HFFc6 (cell line): ENCODE measurements at places on chromosomes 5 and 9. TPM values are rescaled to one million over a fixed set of nuclear protein-coding genes. Genes with fewer than 3 reads are reported as not detected.

DNA sequence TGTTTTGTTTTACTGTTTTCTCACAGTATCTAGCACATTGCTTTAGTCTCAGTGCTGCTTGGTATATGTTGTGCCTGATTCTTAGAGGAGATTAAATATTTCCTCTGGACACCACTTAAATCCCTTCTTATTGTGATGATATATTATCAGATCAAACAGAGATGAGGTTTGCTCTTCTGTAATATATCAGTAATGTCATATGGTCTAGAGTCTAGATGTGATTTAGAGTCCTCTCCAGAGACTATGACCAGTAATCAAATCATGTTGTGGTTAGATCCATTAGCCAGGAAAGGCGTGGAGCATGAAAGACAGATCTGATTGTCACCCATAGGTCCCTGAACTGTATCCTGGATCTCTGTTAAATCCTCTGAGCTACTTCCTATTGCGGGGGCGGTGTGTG, 24.4 kb downstream of the CAMK4 start:
- H3K36me3 ChIP-seq: no peaks in the 10 kb centered on the region
- no peaks in the 10 kb centered on the region for H3K4me1 ChIP-seq
- no peak overlapping the region for H3K27ac ChIP-seq
- no peak for DNase-seq

Gene MSMP
- total RNA-seq: 0.36 TPM in 1 of 3 replicates, not detected in the others

Gene ITK
- total RNA-seq: not detected in 2 replicates

GRCh38 chr9:91208419-91208745, 153.3 kb downstream of the AUH start:
- H3K4me3 ChIP-seq: no peak overlapping the region
- peaks cover 9% of the 10 kb centered on the region for H3K36me3 ChIP-seq
- H3K4me1 ChIP-seq: peaks cover 18% of the 10 kb centered on the region
- no peak for DNase-seq
- H3K27me3 ChIP-seq: no peaks in the 10 kb centered on the region
- H3K27ac ChIP-seq: no peak overlapping the region

Gene PCDHB16
- total RNA-seq: 1.6 to 4.0 TPM (median 2.0 TPM) in 3 replicates

GRCh38 chr9:31912636-31913035, 471.8 kb upstream of the ACO1 start:
- H3K4me1 ChIP-seq: no peaks in the 10 kb centered on the region
- H3K4me3 ChIP-seq: no peak overlapping the region
- no peak overlapping the region for H3K27ac ChIP-seq
- H3K27me3 ChIP-seq: no peaks in the 10 kb centered on the region
- H3K36me3 ChIP-seq: no peaks in the 10 kb centered on the region; the same call in 1 of the 2 replicates

DNA sequence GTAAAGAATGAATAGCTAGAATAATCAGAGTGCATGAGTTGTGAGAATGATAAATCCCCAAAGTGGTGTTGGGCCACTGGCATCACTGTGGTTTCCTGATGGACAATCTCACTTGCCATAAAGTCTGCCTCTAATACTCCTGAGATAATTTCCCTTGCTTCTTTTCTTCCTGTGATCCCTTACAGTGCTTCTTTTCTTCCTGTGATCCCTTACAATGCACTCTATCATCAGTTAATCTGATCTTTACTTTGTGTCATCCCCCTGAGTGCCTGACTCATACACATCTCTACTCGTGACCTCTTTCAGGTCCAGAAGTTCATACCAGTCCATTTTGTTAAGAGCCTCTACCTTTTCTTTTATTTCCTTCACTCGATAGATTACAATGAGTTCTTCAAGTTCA, 418.3 kb downstream of the HCN1 start:
- no peaks in the 10 kb centered on the region for H3K4me1 ChIP-seq
- no peak overlapping the region for H3K4me3 ChIP-seq
- H3K36me3 ChIP-seq: no peaks in the 10 kb centered on the region
- no peak for DNase-seq
- no peaks in the 10 kb centered on the region for H3K27me3 ChIP-seq

- no peaks in the 10 kb centered on the region for H3K4me1 ChIP-seq
- peaks cover 1% of the 10 kb centered on the region for H3K27me3 ChIP-seq
Observed at GRCh38 chr9:14511452-14511851, 181.8 kb downstream of the ZDHHC21 start.

Gene TMC1
- 0.55 to 1.3 TPM (median 1.1 TPM) in 3 replicates for total RNA-seq

DNA sequence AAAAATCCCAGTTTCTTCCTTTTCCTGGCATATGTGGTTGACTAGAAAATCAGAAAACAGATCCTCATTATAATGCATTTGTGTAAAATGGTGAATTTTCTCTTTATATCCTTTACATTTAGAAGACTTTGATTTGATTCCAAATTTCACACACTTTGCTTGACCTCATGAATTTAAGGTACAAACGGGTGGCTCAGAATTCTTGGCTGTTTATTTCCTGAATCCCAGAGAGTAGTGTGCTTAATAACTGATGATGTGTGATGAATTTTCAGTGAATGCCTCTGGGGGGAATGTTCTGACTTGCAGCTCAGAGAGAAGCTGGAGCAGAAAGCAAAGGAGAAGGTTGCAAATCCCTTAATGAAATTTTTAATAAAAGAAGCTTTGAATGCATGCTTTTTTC, 126.8 kb downstream of the SPATA31D1 start:
- H3K4me1 ChIP-seq: peaks cover 20% of the 10 kb centered on the region
- H3K27ac ChIP-seq: no peak overlapping the region
- H3K27me3 ChIP-seq: peaks cover 2% of the 10 kb centered on the region
